ENCODE measurements at places on chromosomes 7 and 10.

GRCh38 chr10:24882047-24882698, 70.2 kb downstream of the PRTFDC1 start:
- no peak for DNase-seq

DNA sequence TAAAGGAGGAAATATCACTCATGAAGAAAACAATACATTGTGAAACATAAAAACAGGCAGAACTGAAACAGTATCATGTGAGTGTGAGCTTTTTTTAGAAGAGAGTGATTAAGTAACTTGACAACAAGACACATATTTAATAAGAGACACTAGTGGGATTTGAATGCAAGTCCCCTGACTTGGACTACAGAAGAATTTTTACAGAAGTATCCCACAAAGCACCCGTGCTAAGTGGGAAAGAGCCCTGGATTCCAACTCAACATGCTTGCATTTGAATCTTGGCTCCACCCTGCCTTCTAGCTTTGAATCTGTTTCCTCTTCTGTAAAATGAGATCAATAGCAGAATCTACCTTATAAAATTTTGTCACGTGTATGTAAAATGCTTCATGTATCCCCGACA, 166.2 kb downstream of the ZNF365 start:
- no peak for DNase-seq

DNA sequence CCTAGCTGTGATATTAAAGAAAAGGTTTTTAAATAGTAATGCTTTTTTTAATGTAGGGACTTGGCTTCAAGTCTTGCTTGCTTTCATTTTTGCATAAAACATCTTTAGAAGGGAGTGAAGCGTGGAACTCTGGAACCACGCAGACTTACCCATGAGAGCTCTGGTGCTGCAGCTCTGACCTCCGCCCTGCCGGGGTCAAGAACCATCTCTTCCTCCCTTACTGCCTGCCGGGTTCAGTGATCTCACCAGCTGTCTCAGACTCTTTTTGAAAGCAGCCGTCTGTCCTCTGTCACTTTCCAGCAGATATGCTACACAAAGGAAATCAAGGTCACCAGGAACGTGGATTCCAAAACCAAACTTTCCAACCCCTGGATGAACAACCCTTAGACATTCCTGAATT, 353.8 kb downstream of the GPR37 start:
- DNase-seq, result no peak

GRCh38 chr7:111362506-111363054, 199.7 kb downstream of the IMMP2L start:
- DNase-seq, result no peak

GRCh38 chr7:4681218-4681851, 760 bp upstream of the FOXK1 start:
- no peak for DNase-seq

- no peak for DNase-seq
Observed at GRCh38 chr7:157872447-157872846, 535.6 kb downstream of the DNAJB6 start.

GRCh38 chr10:63491588-63492316, 26.0 kb upstream of the JMJD1C start:
- DNase-seq, result no peak

DNA sequence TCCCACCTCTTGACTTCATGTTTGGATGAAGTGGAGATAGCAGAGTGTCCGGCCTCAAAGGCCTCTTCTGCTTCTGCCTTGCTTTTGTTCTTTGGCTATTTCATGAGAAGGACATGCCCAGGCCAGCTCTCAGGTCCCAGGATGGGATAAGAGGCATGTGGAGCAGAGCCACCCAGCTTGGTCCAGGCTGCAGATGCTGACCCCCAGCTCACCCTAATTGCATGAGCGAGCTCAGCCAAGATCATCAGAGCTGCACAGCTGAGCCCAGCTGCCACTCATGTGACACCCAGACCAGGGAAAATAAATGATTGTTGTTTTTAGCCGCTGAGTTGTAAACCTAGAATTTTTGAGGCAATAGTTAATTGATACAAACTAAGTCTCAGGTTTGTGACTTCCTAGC, 230.0 kb downstream of the PHF14 start:
- DNase-seq, result no peak

DNA sequence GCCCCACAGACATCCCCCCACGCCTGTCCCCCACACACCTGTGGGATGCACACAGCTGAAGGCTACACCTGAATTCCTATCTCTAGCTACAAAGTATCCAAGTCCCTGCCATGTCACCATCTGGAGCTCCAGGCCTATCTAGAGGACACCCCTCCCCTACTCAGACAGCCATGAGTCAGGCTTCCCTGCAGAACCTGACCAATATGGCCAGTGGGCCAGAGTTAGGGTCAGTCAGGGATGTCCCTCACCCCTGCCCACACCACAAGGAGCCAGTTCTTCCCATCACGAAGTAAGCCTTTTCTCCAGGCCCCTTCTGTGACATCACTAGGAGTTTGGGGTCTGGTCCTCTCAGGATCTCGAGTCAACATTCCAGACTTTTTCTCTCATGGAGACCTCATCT, 10.6 kb upstream of the SLC18A3 start:
- no peak for DNase-seq

DNA sequence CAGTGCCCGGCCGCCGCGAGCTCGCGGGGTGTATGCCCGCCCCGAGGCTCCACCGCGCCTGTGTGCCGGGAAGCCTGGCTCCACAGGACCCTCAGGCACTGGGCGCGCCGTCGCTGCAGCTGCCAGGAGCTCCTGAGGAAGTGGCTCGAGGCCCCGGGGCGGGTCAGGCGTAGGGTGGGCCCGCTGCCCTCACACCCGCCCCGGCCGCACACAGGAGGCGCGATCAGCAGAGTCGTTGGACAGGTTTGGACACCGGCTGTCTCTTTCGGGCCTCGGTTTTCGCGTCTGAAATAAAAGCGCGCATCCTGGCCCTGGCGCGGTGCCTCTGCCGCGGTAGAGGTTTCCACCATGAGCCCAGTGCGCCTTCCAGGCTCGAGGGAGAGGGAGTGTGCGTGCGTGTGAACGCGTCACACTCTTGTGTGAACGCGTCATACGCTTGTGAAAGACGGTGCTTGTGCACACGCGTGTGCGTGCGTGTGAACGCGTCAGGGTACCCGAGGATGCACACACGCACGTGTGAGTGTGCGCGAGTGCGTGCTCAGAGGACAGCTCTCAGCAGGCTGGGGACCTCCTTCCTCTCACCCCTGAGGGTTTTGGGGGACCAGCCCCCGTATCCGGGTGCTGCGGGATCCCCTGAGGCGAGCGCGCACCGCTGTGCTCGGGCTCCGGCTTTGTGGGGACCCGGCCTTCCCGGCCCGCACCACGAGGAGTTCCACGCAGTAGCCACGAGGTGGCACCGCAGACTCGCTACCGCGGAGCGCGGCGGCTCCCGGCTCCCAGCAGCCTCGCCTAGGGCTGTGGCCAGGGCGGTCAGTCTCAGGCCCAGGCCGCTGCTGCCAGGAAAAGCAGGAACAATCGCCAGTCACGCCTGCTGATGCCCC, 83.8 kb downstream of the BMS1 start:
- DNase-seq, result no peak

DNA sequence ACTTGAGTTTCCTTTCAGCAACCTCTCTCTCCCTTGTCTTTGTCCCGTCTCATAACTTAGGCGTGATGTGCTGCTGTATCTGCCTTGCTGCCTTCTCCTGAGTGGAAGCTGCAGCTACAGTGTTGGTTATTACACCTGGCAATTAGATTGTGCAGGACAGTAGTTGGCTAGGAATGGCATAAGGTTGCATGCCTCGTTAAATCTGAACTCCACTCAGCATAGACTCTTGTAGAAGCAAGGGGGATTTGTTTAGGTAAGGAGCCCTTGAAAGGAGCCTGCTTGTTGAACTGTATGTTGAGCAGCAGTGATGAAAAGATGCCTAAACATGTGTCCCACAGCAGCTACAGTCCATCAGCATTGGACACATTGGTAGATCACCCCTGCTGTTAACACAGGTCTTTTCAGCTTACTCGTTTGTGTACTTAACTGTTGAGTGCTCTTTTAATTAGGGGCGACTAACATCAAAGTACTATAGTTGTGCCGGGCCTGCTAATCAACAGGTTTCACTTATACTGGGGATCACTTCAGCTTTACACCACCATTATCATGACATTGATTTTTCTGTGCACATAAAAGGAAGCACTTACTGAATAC, 225.0 kb downstream of the AUTS2 start:
- DNase-seq, result no peak

DNA sequence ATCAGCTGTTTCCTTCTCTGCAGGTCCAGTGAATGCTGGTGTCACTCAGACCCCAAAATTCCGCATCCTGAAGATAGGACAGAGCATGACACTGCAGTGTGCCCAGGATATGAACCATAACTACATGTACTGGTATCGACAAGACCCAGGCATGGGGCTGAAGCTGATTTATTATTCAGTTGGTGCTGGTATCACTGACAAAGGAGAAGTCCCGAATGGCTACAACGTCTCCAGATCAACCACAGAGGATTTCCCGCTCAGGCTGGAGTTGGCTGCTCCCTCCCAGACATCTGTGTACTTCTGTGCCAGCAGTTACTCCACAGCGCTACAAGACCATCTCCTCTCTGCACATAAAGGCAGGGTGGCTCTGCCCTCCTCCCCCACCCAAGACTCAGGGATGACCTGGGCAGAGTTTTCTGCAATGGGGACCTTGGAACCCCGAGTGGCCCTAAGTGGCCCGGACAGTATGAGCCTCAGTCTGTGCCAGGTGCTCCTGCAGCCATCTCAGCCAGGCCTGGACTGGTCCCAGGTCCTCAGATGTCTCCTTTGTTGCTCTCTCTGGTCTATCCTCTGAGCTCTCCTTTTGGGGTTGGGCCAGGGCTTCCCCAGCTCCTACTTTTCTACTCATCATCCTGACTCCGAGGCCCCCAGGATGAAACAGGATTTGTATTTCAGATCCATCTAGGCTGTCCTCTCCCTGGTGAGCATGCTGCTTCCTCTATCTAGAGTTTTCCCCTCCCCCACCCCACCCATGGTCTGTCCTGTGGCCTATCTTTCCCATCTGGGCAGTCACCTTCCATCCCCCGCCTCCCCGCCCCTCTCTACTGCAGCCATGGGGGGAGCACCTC, 212.1 kb upstream of the PRSS58 start:
- no peak for DNase-seq

GRCh38 chr7:158541346-158542010, 46.1 kb downstream of the PTPRN2 start:
- DNase-seq, result no peak

DNA sequence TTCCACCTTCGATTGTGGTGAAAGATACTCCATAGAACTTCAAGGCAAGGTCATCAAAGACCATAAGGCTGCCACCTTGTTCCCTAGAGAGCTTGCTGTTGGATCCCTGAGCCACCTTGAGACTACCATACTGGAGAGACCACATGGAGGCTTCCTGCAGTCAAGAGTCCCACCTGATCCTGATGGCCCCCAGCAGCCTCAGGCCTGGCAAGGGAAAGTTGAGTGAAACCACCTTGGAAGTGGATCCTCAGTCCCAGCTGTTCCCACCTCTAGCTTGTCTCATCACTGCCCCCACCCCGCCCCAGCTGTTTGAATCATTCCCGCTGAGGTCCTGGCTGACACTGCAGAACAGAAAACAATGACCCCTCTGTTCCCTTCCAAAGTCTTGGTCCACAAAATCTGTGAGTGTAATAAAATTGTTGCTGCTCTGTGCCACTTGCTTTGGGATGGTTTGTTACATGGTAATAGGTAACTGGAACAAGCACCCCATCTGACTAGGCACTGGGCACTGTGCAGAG, 32.0 kb downstream of the PRLHR start:
- DNase-seq, result no peak

- DNase-seq, result no peak
Observed at GRCh38 chr10:51643734-51644133, 55.7 kb downstream of the CSTF2T start.

DNA sequence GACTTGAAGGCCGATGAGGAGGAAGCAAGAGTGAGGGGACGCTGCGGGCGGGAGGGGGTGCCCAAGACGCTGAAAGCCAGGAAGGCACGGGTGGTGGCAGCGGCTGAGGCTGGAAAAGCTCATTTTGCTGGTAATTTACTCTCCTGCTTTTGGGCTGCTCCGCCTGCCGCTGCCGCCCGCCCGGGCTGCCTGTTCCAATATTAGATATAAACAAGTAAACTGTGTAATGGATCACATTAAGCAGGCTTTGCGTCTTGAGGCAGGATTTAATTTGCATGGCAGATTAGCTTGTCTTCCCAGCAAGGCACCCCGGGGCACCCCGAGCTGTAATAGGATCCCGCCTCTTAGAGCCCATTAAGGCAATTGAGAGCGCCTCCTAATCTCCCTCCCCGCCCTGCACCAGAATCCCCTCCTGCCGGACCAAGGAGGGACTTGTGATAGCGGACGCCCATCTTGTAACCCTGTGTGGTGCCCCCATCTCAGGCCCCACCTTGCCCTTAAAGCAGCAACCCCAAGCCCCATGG, 46.1 kb upstream of the SLF2 start:
- no peak for DNase-seq
